ENCODE measurements at places on chromosomes 11 and 22.

- DNase-seq = peak; percentile 23
These were observed 11.5 kb downstream of the CSNK1E start for GRCh38 chr22:38305471-38306448.

DNA sequence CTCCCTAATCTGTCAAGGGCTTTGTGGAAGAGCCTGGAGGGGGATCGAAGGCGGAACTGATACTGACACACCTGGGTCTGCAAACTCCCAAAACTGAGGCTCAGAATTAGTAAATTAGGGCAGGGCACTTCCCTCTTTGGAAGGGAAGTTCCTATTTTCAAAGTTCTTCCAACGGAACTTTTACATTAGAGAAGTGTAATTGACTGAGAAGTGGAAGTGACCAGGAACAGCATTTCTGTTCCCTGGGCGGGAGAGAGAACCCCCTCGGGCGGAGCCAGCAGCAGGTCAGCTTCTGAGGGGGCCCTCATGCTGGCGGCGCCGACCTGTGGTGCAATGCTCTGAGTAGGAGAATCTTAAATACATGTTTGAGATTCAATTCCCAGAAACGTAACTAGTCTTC is 1.1 kb upstream of the CBL start:
- no peak for DNase-seq

DNA sequence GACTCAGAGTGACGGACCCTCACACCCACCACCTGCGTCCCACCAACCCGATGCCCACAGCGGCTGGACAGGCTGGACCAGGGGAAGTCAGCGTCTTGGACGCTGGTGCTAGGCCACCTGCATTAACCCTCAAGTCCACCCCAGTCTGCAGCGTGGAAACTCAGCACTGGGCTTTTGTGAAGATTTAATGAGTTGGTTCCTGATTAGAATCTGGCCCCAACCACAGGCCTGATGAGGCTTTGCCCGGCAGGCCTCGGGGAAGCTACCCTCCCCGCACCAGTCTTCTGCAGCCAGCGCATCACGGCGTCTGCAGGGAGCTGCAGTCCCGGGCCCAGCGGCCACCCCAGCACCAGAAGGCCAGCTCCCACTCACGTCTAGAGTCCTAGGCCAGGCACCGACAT is 101.0 kb downstream of the BRD1 start:
- DNase-seq = no peak

DNA sequence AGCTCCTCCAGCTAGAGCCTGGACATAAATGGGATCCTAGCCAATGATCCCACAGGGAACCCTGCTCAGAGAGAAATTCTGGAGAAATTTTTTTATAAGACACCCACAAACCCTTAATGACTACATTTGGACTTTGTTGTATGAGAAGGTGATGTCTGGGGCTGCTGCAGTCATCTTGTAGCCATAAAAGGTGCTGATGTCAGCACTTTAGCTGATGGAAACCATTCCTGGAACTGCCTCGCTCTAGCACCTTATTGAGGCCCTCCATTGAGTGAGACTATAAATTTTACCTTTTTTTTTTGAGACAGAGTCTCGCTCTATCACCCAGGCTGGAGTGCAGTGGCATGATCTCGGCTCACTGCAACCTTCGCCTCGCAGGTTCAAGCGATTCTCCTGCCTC is 610.7 kb downstream of the OPCML start:
- DNase-seq = no peak

GRCh38 chr11:48036011-48036410 is 55.7 kb downstream of the PTPRJ start:
- DNase-seq = no peak

- DNase-seq = peak; percentile 26
These were observed 7.6 kb downstream of the TP53I11 start for GRCh38 chr11:44943118-44943517.

DNA sequence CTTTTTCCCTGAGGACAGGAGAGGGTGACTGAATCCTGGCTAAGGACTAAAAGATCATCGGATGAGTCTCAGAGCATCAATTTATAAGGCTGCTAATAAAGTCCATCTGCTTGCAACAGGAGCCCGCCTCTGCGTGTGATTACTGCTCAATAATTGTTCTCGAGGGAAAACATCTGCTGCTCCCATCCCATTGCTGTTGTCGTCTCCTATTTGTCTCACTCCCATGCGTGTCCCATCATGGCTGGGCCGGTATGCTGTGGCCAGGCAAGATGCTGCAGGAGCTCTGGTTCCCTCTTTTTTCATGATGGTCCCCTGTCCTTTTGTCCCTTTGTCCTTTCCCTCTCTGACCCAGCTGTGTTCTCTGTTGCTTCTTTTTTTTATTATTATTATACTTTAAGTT is 121.2 kb downstream of the SPATA19 start:
- peak; percentile 93 for DNase-seq
